ENCODE measurements at places on chromosomes 1 and 21.
A peak's percentile ranks its signal among the peaks of the same experiment; 100 is the strongest.

DNA sequence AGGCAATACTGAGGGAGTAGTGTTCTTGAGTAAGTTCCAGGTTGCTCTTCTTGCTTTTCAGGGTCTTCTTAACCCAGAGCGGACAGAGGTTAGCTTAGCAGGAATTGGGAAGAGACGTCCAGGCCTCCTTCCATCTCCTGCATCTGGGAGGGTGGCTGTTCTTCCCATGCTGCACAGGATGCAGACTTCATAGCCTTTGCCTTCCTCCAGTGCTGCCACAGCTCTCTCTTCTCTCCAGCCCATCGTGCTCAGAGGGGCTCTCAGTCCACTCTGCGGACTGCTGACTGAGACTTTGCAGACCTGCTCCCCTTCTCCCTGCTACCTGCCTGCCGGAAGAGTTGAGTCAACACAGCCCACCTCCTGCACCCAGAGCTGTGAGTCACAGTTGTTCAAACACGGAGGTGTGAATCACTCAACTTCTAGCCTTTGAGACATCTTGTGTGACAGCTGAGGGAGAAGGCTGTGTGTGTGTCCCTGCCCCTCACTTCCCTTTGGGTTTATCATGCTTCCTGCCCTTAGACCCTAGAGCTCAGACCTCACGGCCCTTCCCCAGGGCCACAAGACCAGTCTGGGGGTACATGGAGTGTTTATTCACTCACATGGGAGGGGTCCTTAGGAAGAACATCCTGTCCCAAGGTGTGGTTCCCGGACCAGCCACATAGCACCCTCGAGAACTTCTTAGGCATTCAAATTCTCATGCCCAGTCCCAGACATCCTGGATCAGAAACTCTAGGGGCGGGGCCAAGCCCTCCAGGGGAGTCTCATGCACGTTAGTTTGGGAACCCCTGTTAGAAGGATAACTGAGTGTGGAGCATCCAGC, 158.3 kb upstream of the CACNA1E start:
- DNase-seq: no peak

GRCh38 chr1:227077783-227078182, 137.7 kb downstream of the COQ8A start:
- DNase-seq: no peak

- DNase-seq: no peak
Measured at GRCh38 chr1:106447466-106447865, 609.0 kb upstream of the PRMT6 start.

DNA sequence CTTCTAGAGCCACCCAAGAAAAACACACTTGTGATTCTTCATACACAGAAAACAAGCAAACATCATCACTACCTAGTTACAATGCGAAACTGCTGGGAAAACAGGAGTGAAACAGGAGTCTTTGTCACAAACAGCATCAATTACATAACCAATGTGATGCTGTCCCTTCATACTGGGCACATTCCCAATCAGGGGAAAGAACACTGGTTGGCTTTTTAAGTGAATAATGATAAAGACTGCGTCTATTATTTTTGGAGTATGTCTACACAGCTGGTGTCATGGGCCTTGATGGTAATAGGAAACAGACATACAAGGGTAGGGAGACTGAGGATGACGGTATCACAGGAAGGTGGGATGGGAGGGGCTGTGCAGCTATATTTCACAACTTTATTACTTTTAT, 43.3 kb downstream of the SIPA1L2 start:
- DNase-seq: peak; percentile 84

DNA sequence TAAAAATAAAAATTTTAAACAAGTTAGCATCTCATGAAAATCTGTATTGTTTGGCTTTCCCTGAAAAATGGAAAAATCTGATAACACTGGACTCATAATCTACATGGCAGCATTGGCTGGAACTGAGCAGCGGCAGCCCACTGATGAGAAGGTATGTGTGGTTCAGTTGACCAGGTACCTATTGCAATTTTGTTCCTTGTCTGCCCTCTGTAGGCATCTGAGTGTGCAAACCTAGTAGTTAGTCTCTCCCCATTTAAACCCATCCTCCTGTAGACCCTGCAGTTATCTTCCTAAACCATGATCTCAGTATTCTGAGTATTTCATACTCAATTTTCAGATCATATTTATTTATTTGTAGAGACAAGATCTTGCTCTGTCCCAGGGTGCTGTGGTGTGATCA, 59.4 kb upstream of the SERBP1 start:
- DNase-seq: no peak

DNA sequence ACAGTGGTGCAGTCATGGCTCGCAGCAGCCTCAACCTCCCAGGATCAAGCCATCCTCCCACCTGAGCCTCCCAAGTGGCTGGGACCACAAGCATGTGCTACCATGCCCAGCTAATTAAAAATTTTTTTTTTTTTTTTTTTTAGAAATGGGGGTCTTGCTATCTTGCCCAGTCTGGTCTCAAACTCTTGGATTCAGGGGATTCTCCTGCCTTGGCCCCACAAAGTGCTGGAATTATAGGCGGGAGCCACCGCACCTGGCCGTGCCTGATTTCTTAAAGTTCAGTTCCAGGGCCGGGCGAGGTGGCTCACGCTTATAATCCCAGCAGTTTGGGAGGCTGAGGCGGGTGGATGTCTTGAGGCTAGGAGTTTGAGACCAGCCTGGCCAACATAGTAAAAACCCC, 6.4 kb downstream of the THAP3 start:
- DNase-seq: no peak

DNA sequence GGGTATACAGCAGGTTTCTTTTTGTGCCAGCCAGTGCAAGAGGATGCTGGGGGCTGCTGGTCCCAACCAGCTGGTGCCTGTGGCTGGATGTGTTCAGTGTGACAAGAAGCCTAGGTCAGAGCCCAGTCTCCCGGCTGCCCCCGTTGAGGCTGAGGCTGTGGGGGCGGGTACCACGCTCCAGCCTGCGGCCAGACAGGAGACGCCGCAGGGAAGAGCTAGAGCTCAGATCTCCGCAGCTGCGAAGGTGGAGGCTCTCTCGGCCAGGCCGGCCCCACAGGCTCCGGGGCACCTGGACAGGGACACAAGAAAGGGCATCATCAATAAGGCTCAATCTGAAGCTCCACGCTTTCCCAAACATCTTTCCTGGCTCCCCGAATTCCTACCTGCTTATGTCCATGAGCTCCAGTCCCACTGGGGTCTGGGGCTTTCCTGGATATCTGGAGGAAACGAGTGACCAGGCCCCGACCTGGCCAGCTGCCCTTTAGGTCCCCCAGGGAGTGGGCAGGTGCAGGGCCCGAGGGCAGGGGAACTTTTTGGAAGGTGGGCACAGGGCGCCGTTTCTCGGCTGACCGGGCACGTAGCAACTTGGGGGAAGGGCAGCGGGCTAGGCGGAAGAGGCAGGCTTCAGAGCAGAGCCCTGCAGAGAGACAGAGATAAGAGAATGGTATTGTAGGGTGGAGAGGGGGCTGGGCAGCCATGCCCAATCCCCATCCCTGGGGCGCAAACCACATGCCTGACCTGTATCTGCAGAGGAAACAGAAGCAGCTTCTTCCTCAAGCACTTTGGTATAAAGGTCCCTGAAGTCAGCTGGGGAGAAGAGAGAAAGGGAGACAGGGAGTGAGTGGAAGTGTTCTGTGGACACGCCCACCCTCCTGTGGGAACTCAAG, 7.4 kb downstream of the ENTREP3 start:
- DNase-seq: no peak

- no peak for DNase-seq
Measured at GRCh38 chr1:175893192-175893591, 149.8 kb upstream of the TNR start.

DNA sequence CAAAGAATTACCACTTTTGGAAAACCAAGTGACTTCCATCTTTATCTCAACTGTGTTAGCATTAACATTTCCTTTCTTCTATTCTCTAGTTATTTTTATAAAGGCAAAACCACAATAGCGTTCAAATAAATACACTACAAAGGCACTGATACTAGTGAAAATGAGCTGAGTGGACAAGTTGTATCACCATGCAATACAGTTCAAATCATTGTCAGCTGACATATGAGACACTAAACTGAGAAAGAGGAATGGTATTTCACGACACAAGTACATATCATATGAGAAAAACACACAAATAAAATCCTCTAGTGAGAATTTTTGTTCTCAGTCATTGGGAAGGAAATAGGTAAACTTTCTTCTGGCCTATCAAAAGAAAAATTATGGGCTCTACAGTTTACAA, 26.2 kb downstream of the ENAH start:
- DNase-seq: no peak

GRCh38 chr1:203076031-203076511, 9.7 kb downstream of the MYOG start:
- no peak for DNase-seq

- DNase-seq: peak; percentile 58
Measured at GRCh38 chr1:17438318-17439249, 893 bp downstream of the RCC2 start.
